ENCODE measurements at places on chromosomes 12 and 14.

GRCh38 chr12:27550653-27550975, 26.6 kb downstream of the PPFIBP1 start:
- DNase-seq, result no peak
- peak overlapping the region; percentile 95 for H3K27ac ChIP-seq
- no peaks in the 10 kb centered on the region for H3K27me3 ChIP-seq
- no peak overlapping the region for H3K4me3 ChIP-seq
- no peaks in the 10 kb centered on the region for H3K36me3 ChIP-seq

GRCh38 chr12:83114966-83115365, 428.3 kb downstream of the TMTC2 start:
- H3K4me1 ChIP-seq, result no peaks in the 10 kb centered on the region
- no peak overlapping the region for H3K27ac ChIP-seq
- H3K4me3 ChIP-seq, result no peak overlapping the region
- H3K36me3 ChIP-seq, result no peaks in the 10 kb centered on the region
- H3K27me3 ChIP-seq, result no peaks in the 10 kb centered on the region

GRCh38 chr14:68471029-68471963, 321.6 kb downstream of the ZFP36L1 start:
- no peaks in the 10 kb centered on the region for H3K27me3 ChIP-seq
- no peak overlapping the region for H3K27ac ChIP-seq
- H3K4me3 ChIP-seq, result no peak overlapping the region

GRCh38 chr12:93847517-93848474, 170.6 kb downstream of the CRADD start:
- DNase-seq, result no peak
- H3K27ac ChIP-seq, result no peak overlapping the region
- H3K4me3 ChIP-seq, result no peak overlapping the region
- H3K36me3 ChIP-seq, result no peaks in the 10 kb centered on the region
- H3K4me1 ChIP-seq, result no peaks in the 10 kb centered on the region

DNA sequence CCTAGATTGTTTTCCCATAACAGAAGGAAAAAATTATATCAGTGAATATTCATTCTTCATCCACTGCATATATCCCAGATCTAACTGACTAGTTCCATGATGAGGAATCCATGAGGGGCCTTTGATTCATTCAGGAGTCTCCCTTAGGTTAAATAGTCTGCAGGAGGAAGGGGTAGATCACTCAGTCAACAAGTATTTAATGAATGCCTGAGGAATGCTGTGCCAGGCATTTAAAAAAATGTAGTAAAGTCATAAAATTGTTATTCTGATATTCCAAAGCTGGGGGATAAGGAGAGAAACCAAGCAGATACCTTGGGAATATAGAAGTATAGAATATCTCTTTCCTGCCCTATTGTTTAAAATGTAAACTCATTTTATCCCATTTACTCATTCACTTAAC, 216.2 kb upstream of the CAND1 start:
- no peak overlapping the region for H3K4me3 ChIP-seq
- H3K27me3 ChIP-seq, result no peaks in the 10 kb centered on the region
- DNase-seq, result peak; percentile 45
- H3K36me3 ChIP-seq, result no peaks in the 10 kb centered on the region
- no peak overlapping the region for H3K27ac ChIP-seq

GRCh38 chr12:55901881-55902490, 25.7 kb downstream of the PYM1 start:
- no peak for DNase-seq
- H3K27ac ChIP-seq, result no peak overlapping the region
- H3K36me3 ChIP-seq, result peaks cover 5% of the 10 kb centered on the region
- no peaks in the 10 kb centered on the region for H3K27me3 ChIP-seq
- peaks cover 5% of the 10 kb centered on the region for H3K4me1 ChIP-seq

- H3K27me3 ChIP-seq, result no peaks in the 10 kb centered on the region
- no peak overlapping the region for H3K27ac ChIP-seq
- no peak overlapping the region for H3K4me3 ChIP-seq
- no peaks in the 10 kb centered on the region for H3K36me3 ChIP-seq
- DNase-seq, result no peak
Measured at GRCh38 chr14:104473649-104474494, 105.7 kb upstream of the C14orf180 start.

DNA sequence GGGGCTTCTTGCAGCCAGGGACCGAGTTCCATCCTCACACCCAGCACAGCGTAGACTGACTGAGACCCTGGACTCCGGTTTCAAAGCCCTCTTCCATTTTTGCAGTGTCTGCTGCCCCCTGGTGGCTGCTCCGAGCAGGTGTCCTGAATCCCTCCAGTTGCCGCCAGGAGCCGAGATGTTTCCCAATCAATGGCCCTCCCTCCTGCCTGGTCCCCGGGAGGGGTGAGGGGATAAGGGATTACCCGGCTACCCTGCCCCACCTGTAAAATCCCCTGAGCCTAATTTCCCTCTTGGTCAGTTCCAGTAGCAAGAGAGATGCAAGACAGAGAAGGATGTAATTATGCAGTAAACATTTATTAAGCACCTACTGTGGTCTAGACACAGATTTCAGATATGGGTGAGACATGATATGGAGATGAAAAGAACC, 55.0 kb downstream of the PHETA1 start:
- no peaks in the 10 kb centered on the region for H3K27me3 ChIP-seq
- H3K27ac ChIP-seq, result no peak overlapping the region
- DNase-seq, result peak; percentile 29
- no peak overlapping the region for H3K4me3 ChIP-seq

DNA sequence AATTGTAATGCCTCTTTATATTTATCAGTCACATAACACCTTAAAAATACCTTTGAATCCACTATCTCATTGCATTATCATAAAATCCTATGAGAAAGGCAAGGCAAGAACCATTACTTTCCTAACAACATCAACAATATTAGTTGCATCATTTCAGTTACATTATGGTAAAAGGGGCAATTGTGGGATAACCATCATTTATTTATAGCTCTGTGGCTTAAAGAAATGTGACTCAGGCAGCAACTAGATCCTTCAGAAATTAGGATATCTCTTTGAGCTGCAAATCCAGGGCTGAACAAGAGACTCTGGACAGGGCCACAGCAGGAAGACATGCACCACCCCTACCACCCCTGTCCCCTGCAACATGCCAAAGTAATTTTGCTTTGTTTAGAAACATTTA, 36.4 kb downstream of the EPS8 start:
- H3K36me3 ChIP-seq, result no peaks in the 10 kb centered on the region
- H3K4me1 ChIP-seq, result peaks cover 23% of the 10 kb centered on the region
- no peaks in the 10 kb centered on the region for H3K27me3 ChIP-seq
- H3K4me3 ChIP-seq, result no peak overlapping the region

DNA sequence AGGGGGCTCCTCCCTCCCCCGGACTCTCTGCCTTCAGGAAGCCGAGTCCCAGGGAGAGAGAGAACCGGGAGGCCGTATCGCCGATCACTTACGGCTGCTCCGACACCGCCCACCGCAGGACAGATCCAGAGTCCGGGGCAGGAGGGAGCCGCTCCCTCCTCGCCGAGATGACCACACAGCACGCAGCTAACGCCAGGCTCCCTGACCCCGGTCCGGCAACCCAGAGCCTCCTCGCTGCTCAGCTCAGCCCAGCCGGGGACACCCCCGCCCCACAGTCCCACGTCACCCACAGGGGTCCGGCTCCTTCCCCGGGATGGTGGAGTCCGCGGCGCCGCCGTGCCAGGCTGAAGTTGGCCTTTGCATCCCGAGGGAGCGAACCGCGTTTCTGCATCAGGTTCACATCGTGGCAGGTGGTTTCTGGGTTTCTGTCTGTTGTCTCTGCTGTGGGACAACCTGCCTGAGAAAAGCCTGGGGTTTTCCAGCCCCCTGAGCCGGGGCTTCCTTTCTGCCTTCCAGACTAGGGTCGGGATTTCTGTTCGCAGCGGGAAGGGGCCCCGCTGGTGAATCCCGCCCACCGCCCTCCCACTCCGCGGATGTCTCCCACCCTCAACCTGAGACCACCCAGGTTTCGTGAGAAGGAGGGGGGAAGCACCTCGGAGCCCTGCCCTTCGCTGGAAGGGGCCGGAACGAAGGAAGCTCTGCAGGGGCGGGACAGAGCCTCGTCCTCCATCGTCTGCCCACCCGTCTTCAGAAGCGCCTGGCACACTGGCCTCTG, 61.2 kb downstream of the NOC4L start:
- no peaks in the 10 kb centered on the region for H3K4me1 ChIP-seq
- H3K36me3 ChIP-seq, result no peaks in the 10 kb centered on the region
- DNase-seq, result no peak
- no peak overlapping the region for H3K27ac ChIP-seq

DNA sequence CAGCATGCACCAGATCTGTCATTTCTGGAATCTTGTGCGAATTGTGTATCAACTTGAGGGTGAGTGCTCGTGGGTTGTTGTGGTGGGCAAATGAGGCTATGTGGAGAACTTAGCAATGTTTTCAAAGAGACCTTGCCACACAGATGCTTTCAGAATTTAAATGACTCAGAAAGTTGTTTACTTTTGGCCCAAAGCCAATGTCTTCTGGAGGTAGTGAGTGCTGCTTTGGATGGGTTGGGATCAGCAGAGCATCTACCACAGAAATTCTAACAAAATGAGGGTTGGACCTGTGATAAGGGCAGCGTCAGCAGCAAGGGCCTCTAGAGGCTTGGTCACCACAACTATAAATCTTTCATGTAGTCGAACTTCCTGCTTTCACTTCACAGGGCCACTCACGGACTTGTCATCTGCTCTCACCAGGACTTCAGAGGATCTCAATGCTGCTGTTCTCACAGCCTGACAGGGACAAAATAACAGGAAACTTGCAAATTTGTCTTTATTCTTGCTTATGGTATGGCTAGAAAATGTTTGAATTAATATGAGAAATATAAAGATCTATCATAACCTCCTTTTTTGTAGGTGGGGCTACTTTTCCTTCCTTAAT, 111.4 kb downstream of the DACT1 start:
- no peaks in the 10 kb centered on the region for H3K36me3 ChIP-seq
- H3K27me3 ChIP-seq, result peaks cover 2% of the 10 kb centered on the region
- peak; percentile 99 for DNase-seq
- no peak overlapping the region for H3K4me3 ChIP-seq
- H3K27ac ChIP-seq, result peak overlapping the region; percentile 35

GRCh38 chr12:72622556-72622955, 350.4 kb downstream of the TRHDE start:
- H3K27ac ChIP-seq, result no peak overlapping the region
- DNase-seq, result no peak
- no peaks in the 10 kb centered on the region for H3K4me1 ChIP-seq
- no peaks in the 10 kb centered on the region for H3K36me3 ChIP-seq
- no peak overlapping the region for H3K4me3 ChIP-seq
- no peaks in the 10 kb centered on the region for H3K27me3 ChIP-seq

DNA sequence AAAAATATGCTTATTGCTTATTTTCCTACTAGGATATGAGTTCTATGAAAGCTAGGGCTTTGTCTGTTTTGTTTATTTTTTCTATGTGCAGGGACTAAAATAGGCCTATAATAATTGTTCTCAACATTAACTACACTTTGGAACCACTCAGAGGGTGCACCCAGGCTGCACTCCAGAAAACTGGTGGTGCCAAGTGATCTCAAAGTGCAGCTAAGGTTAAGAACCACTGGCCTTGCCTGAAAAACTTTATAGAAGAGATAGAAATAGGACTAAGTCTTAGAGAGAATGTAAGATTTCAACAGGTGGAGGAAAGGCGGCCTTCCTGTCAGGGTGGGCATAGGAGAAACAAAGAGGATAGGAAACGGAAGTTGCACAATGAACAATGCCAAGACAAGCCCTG, 37.7 kb upstream of the NR1H4 start:
- H3K27me3 ChIP-seq, result no peaks in the 10 kb centered on the region
- no peak overlapping the region for H3K4me3 ChIP-seq
- no peaks in the 10 kb centered on the region for H3K36me3 ChIP-seq
- H3K27ac ChIP-seq, result no peak overlapping the region
- no peaks in the 10 kb centered on the region for H3K4me1 ChIP-seq

GRCh38 chr12:51695241-51696010, 104.4 kb downstream of the SCN8A start:
- H3K27me3 ChIP-seq, result no peaks in the 10 kb centered on the region
- H3K36me3 ChIP-seq, result no peaks in the 10 kb centered on the region
- H3K27ac ChIP-seq, result no peak overlapping the region
- no peak overlapping the region for H3K4me3 ChIP-seq
- DNase-seq, result peak; percentile 10
- no peaks in the 10 kb centered on the region for H3K4me1 ChIP-seq

DNA sequence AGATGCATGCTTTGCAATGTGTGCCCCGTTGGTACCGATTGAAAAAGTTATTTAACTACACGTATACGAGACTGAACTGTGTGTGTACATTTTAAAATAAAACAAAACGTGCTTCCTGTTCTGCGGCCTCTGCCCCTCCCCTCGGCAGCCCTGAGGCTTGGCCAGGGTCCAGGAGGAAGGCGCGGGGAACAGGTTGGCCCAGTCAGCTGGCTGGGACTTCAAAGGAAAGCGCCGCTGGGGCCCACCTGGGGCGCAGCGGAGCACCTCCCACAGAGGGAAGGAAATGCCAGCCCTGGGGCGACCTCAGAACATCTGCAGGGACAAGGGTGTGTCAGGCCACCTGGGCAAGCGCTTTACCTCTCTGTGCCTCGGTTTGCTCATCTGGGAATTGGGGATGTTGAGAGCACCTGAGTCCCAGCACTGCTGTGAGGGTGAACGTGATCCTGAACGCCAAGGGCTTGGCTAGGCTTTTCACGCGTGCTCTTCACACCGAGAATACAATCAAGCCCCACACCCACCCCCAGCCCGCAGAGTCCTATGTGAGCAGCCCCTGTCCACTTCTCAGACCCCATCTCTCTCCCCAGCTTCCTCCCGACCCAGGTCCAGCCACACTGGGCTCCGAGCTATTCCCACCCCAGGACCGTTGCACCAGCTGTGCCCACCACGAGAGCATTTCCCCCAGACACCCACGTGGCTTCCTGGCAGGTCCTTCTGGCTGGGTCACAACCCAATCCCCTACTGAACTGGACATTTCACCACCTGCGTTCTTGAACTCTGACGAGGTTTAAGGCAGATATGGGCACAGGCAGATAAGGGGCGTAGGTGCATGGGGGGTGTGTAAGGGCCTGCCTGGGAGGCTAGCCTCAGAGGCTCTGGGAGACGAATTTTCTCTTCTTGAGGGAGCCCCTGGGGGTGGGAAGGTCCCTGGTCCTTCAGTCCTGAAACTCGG, 41.9 kb upstream of the NCOR2 start:
- peaks cover 18% of the 10 kb centered on the region for H3K4me1 ChIP-seq
- DNase-seq, result no peak
- no peaks in the 10 kb centered on the region for H3K36me3 ChIP-seq
- no peak overlapping the region for H3K27ac ChIP-seq

GRCh38 chr12:105587237-105587636, 256.7 kb downstream of the C12orf75 start:
- H3K4me1 ChIP-seq, result no peaks in the 10 kb centered on the region
- no peak overlapping the region for H3K27ac ChIP-seq
- no peaks in the 10 kb centered on the region for H3K36me3 ChIP-seq

Data from astrocyte (in vitro differentiated cells and primary cell).